ENCODE measurements at places on chromosomes 6 and 20.

DNA sequence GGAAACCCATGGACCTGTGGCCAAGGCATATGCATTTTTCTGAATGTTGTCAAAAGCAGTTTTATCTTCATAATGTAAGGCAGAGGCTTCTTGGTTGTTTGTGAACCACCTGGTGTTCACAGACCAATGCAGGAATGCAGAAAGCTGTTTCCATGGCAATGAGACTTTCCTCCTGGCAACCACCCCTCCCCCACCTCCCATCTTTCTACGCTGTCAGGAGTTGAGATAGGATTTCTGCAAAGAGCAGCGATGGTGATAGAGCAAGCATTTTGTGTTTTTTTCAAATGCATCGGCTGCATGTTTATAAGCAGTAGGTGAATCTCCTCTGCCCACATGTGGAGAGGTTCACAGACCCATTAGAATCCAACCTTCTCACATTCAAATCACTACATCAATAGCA, 114.1 kb upstream of the SMLR1 start:
- DNase-seq = peak; percentile 85

GRCh38 chr6:134178161-134179044, 126.0 kb upstream of the SLC2A12 start:
- peak; percentile 95 for DNase-seq

GRCh38 chr6:149854532-149854931, 9.6 kb downstream of the LRP11 start:
- no peak for DNase-seq

GRCh38 chr6:155325700-155326516, 11.6 kb upstream of the TFB1M start:
- DNase-seq = peak; percentile 2

- DNase-seq = peak; percentile 42
Observed at GRCh38 chr20:15077733-15078250, 740.4 kb upstream of the FLRT3 start.

GRCh38 chr6:163956571-163957407, 542.3 kb downstream of the QKI start:
- DNase-seq = peak; percentile 82

- no peak for DNase-seq
Observed at GRCh38 chr20:10978713-10979112, 304.9 kb upstream of the JAG1 start.

DNA sequence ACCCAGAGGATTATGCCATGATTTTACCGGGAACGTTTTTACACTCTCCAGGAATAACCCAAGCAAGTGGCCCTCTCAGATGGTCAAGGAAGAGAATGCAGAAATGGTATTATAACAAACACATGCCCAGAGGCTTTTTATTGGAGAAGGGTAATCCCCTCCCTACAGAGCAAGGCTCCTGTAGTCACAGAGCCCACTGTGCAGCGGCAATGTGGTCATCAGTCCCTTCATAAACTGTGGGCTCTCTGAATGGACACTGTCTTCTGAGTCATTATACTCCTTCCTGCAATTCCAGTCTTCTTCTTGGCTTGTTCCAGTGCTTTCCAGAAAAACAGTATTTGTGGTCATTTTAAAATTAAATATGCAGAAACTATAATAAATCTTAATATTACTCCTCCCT, 74.7 kb downstream of the LAMA4 start:
- DNase-seq = no peak

DNA sequence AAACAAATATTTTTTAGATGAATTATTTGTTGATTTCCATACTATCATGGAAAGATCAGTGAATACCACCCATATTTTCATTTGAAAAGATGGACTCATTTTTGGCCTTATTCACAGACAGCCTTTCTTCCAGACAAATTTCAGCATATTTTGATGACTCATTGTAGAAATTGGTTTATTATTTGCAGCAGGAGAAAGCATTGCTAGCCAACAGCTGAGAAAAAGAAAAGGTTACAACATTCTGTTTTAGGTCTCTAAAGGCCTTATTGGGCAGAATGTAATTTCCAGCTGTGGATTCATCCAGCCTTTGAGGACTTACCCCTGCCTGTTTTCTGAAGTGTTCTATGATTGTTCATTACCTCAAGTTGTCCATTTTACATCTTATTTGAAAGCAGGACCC, 201.9 kb downstream of the PLCB4 start:
- DNase-seq = no peak

DNA sequence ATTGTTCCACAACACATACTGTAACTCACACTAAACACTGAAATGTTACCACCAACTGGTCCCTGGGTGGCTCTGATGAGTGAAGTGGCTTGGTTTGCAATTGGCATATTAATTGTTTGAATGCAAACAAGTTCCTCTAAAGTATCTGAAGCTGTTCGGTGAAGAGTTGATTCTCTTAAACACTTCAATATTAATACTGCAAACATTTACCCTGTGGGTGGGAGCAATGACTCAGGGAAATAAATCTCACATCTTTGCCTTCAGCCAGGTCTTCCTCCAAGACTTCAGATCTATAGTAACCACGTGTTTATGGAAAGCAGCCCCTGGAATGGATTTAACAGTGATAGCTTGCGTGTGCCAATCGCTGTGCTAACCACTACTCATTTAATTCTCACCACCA, 176.0 kb downstream of the MAFB start:
- no peak for DNase-seq

- DNase-seq = no peak
Observed at GRCh38 chr6:63527658-63528514, 44.4 kb upstream of the LOC128125822 start.

GRCh38 chr20:34997131-34997561, 41.5 kb downstream of the MYH7B start:
- DNase-seq = no peak

DNA sequence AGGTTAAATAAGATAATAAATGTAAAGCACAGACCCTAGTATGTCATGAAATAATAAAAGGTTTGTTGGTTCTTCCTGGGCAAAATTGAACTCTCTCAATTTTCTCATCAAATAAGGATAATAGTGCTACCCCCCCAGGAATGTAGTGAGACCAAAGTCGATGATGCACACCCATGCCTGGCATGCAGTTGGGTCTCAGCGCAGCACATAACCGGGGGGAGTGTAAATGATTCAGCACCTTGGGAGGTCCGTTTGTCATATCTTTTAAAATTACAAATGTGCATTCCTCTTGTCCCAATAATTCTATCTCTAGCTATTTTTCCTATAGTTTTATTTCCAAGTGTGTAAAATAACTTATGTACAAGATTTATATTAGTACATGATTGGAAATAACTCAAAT, 31.3 kb upstream of the CCDC167 start:
- no peak for DNase-seq

DNA sequence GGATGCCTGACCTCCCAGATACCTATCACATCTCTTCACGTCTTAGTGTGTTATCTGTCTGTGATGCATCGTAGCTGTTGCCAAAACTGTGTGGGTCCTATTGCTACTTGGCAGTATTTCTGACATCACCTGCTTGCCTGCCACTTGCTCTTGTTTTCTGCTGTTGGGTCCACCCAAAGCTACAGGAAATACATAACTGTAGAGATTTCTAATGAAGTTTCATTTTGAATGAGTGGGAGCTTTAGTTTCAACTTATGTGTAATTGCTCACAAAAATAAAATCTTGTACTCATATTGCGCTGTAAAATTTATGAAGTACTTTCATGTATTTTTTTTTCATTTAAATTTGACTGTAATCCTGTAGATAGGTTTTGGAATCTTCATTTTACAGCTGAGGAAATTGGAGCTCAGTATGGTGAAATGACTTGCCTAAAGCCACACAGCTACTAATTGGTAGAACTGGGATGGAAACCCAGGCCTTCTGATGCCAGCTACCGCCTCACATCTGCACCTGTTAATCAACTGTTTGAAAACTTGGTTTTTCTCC, 113.6 kb upstream of the MAN1A1 start:
- DNase-seq = no peak

- no peak for DNase-seq
Observed at GRCh38 chr6:16635810-16636602, 125.3 kb downstream of the ATXN1 start.

- no peak for DNase-seq
Observed at GRCh38 chr6:8857160-8857559, 421.8 kb upstream of the SLC35B3 start.
